NCI-H774 (cell line): ENCODE measurements at places on chromosomes 2 and 18.

- no peak for DNase-seq
Measured at GRCh38 chr2:52918551-52918950, 849.1 kb upstream of the CHAC2 start.

DNA sequence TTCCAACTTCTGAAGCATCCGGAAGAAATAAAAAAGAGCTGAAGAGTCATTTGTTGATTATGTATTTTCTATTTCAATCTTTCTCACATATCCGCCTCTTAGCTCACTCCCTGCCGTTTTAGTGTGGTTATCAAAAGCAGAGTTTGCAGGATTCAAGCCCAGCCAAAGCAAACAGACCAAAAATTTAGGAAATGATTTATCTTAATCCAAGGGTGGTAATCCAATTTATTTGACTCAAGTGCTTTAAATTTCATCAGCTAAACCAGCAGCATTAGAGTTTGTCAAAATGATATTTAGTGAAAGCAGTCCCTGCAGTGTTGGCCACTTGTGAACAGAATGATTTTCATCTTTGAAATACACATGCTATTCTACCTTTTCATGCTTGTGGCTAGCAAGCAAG is 129.3 kb upstream of the CCDC68 start:
- DNase-seq, result no peak

GRCh38 chr2:36550006-36550405 is 48.0 kb downstream of the FEZ2 start:
- no peak for DNase-seq

DNA sequence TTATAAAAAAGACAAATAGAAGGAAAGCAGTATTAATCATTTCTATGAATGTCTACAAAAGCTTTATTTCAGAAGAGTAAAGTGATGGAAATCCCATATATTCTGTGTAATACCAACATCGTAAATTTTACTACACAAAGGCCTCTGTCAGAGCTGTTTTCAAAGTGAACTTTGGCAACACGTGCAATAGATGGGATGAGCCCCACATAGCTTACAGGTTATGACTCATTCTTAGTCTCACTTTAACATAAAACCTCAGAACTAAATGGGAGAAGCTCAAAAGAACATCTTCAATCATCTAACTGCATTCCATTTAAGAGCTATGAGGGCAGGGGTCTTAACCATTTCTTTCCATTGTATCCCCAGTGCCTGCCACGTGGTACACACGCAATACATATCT is 11.5 kb downstream of the VPS4B start:
- no peak for DNase-seq

DNA sequence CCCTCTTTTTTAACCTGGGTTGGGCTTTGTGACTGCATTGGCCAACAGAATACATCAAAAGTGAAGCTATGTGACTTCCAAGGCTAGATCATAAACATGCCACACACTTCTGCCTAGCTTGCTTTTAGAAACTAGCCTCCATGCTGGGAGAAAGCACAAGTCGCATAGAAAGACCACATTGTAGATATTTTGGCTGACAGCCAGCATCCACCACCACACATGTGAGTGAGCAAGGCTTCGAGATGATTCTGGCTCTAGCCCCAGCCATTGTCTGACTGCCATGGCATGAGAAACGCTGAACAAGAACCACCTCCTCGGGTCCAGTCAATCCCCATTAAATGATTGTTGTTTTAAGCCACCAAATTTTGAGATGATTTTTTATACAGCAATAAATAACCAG is 66.8 kb upstream of the STPG4 start:
- no peak for DNase-seq

DNA sequence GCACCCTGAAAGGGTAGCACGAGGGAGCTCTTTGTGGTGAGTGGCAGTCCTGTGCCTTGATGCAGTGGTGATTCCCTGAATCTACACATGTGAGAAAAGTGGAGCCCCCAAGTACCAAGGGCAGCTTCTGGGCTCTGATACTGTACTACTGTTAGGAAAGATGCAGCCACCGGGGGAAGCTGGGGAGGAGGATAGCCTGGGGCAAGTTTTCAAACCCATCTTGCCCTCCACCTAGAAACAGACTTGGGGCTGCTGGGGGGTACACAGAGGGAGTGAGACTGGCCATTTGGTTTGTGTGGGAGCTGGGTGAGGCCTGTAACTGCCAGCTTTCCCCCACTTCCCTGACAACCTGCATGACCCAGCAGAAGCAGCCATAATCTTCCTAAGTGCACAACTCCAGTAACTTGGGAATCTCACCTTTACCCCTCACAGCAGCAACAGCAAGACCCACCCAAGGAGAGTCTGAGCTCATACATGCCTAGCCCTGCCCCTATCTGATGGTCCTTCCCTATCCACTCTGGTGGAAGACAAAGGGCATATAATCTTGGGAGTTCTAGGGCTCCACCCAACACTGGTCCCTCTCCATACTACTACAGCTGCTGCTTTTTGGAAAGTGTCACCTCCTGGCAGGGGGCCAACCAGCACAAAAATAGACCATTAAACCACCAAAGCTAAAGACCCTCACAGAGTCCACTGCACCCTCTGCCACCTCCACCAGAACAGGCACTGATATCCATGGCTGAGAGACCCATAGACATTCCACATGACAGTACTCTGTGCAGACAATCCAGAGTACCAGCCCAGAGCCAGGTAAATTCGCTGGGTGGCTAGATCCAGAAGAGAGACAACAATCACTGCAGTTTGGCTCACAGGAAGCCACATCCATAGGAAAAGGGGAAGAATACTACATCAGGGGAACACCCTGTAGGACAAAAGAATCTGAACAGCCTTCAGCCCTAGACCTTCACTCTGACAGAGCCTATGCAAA is 8.2 kb downstream of the MALL start:
- no peak for DNase-seq

- no peak for DNase-seq
Measured at GRCh38 chr2:27965841-27966240, 75.3 kb downstream of the BABAM2 start.

DNA sequence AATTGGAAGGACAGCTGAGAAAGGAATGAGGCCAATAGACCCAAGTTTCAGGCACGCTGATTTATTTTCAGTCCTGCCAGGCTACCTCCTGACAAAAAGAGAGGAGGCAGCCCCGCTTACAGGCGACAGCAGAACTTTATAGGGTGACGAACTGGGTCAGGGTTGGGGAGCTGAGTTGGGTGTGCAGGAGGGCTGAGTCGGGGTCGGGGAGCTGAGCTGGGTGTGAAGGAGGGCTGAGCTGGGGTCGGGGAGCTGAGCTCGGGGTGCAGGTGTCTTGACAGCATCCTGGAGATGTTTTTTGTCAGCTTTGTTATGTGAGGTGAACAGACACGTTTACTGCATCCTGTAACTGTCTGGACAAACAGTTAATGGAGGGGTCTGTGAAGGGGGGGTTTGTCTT is 342.2 kb downstream of the ADCYAP1 start:
- DNase-seq, result no peak

- no peak for DNase-seq
Measured at GRCh38 chr2:180169474-180169873, 162.4 kb upstream of the CWC22 start.

DNA sequence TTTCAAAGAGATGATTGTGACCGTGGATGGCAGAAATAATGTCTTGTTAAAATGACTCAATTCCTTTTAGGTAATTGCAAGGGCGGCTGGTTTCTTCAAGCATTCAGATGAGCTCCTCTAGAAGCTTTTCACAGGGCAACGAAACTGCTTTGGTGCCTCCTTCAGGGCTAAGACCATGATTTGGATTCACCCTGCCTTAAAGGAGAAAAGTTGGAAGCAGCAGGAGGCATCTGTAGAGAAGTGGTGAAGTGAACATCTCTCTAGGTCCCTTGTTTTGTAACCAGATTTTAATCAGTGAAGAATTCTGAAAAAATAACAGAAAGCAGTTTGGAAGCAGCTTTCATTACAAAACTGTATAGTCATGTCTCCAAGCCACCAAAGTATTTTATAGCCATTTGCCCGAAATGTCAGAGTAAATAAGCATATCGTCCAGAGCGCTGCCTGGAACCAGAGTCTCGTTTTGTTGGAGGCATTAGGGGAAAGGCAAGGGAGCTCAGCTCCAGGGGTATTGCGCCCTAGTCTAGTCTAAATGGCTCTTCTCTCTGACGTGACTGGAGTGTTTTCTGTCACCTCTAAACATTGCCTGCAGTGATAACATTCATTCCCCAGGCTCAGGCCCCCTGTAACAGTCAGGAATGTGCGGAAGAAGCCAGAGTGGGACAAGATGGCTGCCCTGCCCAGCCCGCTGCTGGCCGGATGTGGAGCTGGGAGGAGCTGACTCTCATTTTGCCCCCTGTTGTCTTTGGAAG is 57.8 kb upstream of the ITGB6 start:
- DNase-seq, result no peak

GRCh38 chr2:229914171-229914570 is 7.6 kb downstream of the TRIP12 start:
- DNase-seq, result no peak

- no peak for DNase-seq
Measured at GRCh38 chr2:199956062-199956380, 639 bp downstream of the MAIP1 start.

DNA sequence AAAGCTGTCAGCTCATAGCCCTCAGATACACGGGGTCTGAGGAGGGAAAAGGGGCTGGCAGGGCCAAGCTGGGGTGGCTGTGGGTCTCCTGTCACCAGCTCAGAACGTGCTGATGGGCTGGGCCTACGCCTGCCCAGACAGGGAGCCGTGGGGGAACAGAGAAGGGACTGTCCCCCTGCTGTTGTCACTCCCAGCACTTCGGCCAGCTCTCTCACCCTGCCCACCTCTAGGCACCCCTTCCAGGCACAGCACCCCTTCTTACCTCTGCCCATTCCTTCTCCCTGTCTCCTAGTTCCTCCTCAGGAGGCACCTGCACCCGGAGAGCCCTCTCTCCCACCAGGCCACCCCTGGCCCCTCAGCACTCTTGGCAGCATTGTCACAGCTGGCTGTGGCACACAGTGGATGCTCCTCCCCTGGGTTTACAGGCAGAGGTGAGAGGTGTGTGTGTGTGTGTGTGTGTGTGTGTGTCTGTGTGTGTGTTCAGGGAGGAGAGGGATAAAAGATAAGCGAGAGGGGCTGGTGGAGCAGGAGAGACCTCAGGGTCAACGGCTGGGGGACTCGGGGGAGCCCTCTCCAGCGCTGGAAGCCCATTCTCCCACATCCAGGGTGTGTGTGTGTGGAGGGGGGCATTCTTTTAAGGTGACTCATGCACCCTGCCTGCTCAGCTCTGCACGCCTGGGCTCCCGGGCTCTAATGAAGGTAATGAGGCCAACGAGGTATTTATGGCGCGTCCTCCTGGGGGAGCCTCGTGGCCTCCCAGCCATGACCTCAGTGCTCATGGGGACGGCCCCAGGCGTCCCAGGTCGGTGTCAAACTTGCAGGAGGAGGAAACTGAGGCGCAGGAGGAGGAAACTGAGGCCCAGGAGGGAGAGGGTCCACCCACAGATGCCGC is 66.1 kb upstream of the SMAD7 start:
- no peak for DNase-seq

- no peak for DNase-seq
Measured at GRCh38 chr2:224772494-224772893, 56.3 kb upstream of the CCDC195 start.

DNA sequence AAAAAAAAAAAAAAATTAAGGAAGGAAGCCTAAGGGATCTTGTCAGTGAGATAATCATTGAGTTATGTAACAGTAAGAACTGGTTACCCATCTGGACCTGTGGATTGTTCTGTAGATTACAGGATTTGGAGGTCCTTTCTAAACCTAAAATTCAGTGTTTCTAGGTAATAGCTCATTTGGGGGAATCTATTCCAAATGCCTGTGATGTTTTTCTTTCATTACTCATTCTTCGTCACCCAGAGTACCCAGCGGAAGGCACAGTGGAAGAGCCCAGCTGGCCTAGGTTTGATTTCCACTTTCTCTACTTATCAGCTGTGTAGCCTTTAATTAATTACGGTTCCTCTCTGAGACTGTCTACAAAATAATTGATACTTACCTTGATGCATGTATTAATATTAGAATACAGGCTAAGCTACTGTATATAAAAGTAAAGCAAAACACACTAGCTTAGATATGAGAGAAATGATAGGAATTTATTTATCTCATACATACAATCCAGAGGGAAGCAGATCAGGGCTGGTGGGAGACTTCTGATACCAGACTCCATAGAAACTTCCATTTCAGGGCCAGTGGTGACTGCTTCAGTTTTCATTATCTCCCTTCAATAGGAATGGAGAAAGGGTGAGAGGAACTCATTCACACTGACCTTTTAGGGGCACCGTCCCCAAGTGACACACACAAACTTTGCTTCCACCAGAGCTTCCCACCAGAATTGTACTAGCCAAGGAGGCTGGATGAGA is 115.8 kb upstream of the NOSTRIN start:
- DNase-seq, result no peak

GRCh38 chr2:44943693-44944101 is 2.2 kb downstream of the SIX3 start:
- DNase-seq, result no peak

DNA sequence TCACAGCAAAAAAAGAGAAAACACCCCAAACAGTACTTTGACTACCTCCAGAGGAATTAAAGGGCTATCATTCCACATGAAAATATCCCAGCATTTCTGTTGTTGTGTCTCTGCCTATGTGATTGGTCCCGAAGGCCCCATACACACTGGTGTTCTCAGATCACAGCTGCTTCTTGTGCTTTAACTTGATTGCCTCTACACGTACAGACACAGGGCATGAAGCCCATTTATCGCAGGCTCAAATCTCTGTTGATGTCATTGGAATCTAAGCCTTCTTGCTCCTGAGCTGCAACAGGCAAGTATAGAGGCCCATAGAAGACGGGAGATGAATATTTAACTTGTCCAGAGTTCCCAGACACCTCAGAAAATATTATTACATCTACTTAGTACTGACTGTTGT is 405.2 kb downstream of the NCKAP5 start:
- no peak for DNase-seq

- no peak for DNase-seq
Measured at GRCh38 chr18:64091526-64091925, 57.4 kb downstream of the LINC00305 start.

GRCh38 chr18:63074981-63075404 is 244.6 kb downstream of the BCL2 start:
- DNase-seq, result peak; percentile 45

GRCh38 chr2:25878361-25879132 is at the start of gene ASXL2:
Gene ASXL2, minus strand, starts transcription at chr2:25878487. Its CDS starts 265 bp downstream, at chr2:25878222.
- peak; percentile 97 for DNase-seq
